SJSA1 (cell line): ENCODE measurements at places on chromosomes 12 and 14.

DNA sequence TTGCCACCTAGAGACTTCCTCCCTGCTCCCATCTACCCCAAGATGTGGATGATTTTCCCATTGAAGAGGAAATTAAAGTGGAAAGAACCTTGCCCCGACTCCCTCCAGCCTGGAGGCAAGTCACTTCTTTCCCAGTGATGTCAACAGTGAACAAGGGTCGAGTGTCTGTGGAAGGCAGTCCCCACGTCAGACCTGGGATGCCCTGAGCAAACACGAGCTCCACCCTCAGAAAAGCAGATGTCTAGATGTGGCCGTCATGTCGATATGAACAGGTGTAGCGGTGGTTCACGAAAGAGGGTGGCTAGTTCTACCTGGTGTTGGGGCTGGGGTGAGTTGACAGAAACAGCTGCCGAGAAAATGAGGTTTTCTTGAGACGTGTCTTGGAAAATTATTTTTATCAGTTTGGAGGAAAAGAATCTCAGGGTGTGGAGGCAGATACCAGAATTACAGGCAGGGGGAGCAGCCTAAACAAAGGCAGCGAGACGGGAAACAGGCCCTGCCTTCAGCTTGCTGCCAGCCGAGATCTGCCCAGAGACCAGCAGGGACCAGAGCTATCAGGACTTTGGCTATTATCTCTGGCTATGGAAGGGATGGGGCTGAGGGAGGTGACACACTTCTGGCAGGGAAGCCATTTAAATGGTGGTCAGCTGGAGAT, 25.9 kb downstream of the SYNDIG1L start:
- DNase-seq = no peak

- DNase-seq = no peak
These were observed 82.6 kb upstream of the FUT8 start for GRCh38 chr14:65329911-65330310.

DNA sequence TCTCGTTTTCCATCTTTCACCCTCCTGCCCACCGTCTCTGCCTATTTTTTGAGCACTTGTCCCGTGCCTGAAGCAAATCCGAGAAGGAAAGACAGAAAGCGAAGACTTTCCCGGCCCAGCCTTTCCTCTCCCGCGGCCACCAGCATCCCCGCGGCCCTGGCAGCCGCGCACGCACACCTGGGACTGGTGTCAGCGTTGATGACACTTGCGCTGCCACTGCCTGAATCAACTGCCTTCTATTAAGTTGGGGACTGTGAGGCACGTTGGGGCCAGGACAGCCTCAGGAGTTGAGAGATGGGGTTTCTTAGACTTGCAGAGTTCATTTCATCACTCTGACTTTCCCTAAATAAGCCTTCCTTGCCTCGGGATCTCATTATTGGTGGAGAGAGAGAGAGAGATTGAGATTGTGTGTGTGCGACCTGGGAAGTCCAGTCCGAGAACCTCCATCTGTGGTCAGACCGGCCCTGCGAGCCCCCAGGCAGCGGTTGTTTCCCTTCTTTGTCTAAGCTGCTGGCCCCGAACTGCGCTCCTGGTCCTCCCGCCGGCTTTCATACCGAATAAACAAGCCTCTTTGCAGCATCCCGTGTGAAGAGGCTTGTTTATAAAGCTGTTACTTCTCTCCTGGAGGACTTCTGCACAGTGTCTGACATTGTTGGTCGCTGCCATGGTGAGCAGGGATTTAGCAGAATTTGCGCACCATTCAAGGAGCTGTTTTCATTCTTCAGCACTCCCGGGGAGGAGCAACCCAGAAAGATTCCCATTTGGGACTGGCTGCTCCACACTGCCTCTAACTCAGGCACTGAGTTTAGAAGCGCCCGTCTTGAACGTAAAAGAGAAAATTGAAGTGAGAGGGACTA, 1.5 kb downstream of the PDZRN4 start:
- peak; percentile 5 for DNase-seq

DNA sequence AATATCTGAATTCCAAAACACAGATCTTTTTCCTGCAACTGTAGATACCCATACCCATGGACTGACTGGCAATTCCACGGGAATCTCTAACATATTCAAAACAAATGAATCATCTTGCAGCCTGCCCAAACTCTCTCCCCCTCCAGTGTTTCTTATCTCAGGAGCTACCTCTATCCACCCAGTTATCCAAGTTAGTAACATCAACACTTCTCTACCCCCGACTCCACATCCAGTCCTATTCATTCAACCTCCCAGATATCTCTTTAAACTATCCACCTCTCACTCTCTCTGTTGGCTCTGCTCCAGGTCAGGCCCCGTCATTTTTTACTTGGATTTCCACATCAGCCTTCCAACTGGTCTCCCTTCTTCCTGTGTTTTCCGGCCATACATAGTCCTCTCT, 6.7 kb upstream of the KCNH5 start:
- no peak for DNase-seq

- DNase-seq = no peak
These were observed 28.2 kb upstream of the BCL11B start for GRCh38 chr14:99300190-99300589.

DNA sequence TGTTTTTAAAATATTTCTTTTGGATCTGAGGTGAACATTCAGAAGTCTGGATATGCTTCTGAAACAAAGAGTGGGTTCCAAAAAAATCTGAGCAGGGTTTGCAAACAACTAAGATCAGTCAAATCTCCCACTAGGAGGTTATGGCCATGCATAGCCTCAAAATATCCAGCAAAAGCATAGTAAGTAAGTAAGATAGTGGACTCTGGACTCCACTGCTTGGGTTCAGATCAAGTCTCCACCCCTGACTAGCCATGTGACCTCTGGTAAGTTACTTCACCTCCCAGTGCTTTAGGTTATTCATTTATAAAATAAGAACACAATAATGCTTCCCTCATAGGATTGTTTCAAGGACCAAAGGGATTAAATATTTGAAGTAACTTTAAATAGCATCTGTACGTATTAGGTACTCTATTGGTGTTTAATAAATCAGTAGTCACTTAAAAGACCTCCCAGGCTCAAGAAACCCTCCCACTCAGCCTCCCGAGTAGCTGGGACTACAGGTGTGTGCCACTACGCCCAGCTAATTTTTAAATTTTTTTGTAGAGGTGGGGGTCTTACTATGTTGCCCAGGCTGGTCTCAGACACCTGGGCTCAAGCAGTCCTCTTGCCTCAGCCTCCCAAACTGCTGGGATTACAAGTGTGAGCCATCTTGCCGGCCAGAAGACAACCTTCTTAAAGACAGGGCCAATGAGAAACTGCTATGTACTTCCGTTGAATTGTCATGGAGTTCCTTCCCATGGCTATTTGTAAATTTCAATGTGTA, 95.7 kb upstream of the SOX5 start:
- no peak for DNase-seq

- no peak for DNase-seq
These were observed 235.8 kb upstream of the DCN start for GRCh38 chr12:91418221-91419090.

- no peak for DNase-seq
These were observed 182.3 kb downstream of the TMEM132C start for GRCh38 chr12:128449146-128449894.
